ENCODE measurements at places on chromosomes 7 and 10.

DNA sequence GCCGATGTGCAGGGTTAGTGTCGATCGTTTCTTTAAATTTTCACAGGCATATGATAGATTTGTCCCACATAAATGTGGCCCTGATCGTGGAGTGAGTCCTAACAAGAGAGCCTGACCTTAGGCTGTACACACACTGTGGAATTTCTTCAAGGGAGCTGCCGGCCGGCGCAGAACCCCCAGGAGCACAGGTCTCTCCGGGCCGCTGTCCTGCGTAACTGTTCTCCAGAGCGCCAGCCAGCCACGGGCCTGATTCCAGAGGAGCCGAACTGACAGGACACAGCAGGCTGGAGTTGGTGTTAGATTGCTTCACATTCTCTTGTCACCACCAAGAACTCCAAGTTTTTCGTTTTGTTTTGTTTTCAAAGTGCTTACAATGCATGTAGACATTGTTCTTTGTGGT lies 37.3 kb downstream of the SHH start:
- DNase-seq: no peak

DNA sequence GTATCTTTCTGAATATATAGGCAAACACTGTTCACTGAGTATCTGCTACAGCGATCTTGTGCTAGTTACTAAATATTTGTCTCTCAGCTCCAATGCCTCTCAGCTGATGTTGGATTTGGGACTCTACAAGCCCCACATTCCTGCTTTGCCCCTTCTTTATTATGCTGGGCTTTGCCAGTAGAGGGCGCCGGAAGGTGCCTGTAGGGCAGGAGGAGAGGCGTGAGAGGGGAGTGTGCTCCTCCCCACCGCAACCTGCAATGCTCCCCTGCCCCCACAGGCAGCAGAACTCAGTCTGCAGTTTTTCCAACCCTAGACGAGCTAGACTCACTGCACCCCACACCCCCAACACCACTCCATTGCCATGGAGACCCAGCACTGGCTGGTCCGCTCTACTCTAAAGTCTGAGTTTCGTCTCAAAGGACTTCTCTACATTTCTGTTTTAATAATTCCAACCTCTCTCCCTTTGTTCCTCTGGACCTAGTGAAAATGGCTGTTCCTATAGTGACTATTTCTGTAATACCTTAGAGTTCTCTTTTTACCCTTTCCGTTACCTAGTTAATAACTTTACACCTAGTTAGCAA lies 337.6 kb downstream of the CCSER2 start:
- no peak for DNase-seq

DNA sequence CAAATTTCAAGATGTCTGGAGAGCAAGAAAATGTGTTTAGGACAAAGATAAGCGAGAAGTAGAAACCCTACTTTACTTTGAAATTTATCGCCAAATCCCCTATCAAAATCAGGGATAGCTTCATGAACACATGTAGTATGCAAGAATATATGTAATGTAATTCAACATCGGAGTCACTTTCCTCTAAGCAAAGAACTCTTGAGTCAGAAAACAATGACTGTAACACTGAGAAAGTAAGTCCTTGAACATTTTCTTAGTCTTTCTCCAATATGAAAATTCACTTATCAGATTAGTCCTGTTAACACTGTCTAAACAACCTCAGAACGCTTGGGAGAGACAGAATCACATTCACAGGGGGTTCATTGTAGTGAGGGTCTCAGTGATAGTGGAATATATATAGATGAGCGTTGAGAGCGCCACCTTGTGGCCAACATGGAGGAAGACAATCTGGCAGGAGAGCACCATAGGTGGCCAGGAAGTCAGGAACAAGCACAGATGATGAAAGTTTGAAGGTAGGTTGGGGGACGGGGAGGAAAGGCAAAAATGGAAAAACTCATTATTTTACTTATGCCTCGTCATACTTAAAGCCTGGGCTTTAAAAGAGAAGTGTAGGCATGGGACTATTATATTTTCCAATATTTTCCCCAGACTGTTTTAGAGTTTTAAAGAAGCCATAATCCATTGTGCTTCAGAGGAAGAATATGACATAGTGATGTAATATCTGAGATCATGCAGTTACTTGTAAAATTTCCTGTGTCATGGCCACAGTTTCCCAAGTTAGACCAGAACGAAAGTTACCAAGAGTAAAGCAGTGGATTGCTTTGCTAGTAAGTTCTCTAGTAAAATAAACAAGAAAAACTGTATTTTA lies 115.5 kb upstream of the GNAI1 start:
- no peak for DNase-seq

DNA sequence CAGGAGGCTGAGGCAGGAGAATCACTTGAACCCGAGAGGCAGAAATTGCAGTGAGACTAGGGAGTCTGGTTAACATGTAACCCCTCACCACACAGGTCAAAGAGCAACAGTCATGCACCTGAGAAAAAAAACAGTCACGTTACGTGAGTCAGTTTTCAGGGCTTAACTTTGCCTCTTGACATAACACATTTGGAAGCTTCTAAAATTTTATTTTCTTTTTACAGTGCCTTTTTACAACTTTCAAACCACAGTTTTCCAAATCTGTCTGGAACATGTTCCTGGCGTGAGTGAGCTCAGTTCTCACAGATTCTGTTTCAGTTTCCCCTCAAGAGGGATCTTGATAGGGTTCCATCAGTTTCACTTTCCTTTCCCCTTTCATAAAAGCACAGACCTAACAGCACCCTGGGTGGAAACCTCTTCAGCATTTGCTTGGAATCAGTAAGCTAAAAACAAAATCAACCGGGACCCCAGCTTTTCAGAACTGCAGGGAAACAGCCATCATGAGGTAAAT lies 4.4 kb downstream of the IFIT3 start:
- no peak for DNase-seq

DNA sequence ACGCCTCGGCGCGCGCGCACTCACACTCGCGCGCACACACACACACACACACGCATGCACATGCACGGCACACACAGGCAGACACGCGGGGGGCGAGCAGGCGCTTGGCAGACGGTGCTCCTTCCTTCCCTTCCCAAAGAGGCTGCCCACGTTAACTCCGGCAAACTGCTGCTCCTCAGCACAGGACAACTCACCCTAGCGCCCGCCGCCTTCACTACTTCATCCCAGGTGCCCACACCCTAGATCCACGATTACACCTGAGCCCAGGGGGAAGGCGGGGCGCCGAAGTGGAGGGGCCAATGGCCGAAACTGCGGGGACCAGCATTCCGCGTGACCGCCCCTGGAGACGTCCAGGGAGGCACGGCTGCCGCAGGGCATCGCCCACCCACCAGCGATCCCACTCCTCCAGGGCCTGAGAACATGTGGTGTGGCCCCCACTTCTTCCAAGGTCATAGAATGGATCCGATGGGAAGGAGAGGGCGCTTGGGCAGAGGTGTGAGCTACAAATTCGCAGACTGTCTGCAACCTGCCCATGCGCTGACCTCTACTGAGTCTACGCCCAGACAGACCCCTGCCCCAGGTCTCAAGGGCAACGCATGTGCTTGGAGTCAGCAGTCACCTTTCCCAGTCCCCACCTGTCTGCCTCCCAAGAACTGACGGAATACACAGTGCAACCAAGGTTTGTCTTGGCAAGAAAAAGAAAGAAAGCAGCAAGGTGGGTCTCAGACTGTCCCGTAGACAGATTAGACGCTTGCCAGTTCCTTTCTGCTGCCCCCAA lies 74.6 kb downstream of the CALN1 start:
- DNase-seq: no peak

- no peak for DNase-seq
Observed at GRCh38 chr10:90227786-90228185, 526.4 kb downstream of the KIF20B start.

GRCh38 chr7:111229916-111230315 lies 139.0 kb downstream of the LRRN3 start:
- no peak for DNase-seq

DNA sequence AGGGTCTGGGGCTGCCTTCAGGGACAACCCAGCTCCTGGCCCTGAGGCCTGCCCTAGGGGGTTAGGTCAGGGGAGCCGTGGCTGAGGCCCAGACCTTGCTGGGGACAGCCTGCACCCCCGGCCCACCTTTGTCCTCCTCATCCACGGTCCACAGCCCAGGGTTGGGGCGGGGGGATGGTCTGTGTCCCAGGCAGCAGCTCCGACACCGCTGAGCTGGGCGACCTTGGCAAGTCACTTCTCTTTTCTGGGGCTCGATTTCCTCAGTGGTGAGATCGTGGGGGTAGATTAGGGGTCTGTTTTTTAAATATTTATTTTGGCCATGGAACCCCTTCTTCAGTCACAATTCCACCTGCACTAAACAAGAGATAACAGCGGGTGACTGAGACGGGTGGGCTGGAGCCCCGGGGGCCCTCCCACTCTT lies 30.9 kb downstream of the DNAJB12 start:
- no peak for DNase-seq

GRCh38 chr7:143415742-143416397 lies 7.2 kb upstream of the EPHA1 start:
- DNase-seq: no peak

GRCh38 chr10:4763513-4763912 lies 62.5 kb upstream of the AKR1E2 start:
- no peak for DNase-seq

DNA sequence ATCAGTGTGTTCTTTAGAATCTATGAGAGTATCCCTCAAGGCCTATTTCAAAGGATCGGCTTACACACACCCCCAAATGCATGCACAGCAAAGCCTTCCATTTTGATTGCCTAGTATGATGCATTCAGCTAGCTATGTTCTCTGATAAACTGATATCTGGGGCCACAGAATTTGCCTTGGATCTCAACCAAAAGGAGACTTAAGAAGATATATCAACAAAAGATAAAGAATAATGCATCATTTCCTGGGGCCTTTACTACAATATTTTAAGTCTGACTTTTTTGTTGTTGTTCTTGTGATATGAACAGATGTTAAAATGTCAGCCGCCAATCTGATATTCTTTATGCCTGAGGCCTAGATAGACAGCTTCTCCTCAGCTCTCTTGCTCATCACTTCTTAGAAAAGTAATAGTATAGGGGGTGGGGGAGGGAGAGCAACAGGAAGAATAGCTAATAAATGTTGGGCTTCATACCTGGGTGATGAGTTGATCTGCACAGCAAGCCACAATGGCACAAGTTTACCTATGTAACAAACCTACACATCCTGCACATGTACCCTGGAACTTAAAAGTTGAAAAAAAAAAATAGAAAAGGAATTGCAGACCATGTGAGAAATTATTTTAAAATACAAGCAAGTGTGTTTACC lies 792.9 kb upstream of the GHITM start:
- no peak for DNase-seq

DNA sequence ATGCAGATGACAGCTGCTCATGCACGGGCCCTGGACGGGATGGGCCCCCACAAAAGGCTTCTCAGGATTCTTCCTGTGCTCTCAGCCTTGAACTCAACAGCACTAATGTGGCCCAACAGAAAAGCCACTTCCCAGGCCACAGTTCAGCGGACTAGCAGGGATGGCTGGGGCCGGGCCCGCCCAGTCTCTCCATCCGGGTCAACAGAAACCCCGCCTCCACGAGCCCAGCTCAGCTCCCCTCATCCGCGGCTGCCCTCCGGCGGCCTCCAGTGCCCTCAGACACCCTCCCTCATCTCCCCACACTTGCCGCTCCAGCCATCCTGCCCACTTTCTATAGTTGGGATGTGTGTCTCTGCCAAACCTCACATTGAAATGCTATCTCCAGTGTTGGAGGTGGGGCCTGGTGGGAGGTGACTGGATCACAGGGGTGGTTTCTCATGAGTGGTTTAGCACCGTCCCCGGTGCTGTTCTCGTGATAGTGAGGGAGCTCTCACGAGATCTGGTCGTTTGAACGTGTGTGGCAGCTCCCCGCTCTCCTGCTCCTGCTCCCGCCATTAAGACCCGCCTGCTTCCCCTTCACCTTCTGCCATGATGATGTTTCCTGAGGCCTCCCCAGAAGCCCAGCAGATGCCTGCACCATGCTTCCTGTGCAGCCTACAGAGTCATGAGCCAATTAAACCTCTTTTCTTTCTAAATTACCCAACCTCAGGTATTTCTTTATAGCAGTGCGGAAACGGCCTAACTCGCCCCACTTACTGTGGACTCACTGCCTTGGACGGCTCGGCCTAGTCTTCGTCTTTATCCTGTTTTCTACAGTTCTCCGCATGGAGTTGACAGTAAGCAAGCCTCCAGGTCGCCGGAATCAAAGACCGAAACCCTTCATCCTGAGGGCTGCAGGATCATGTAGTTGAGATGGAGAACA lies 169.9 kb upstream of the RNF32 start:
- no peak for DNase-seq

DNA sequence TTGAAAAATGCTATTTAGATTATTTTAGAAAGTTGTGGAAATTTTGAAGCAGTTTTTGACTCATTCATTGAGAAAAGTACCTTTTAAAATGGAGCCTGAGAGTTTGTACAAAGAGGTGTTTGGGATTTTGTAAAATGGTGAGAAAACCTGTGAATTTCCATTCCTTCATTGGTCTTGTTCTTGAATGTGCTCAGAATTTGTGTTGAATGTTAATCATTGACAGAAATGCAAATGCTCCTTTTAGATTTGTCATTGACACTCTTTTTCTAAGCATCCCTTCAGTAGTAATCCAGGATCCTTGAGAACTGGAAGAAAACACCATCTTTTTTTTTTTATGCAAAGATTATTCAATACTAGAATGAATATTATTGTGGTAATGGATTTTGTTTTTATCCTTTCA lies 74.8 kb downstream of the LCOR start:
- no peak for DNase-seq
